ENCODE measurements at places on chromosomes 7 and 10.
A peak's percentile ranks its signal among the peaks of the same experiment; 100 is the strongest.

- DNase-seq: no peak
Observed at GRCh38 chr10:129918836-129919235, 45.2 kb downstream of the EBF3 start.

DNA sequence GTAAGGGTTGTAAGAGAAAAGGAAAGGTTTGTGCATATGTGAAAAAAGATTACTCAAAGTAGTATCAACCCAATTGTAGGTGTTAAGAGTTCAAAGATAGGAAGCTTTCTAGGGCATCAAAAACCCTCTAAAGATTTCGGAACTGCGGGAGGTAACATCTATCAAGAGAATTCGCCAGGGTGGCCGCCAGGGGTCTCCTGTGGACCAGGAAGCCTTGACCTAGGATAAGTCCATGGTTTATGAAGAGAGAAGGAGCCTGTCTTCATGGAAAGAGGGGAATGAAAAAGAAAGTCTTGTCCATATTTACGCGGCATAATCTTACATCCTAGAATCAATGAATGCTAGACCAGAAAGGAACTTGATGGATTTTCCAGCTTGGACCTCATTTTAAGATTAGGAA is 140.7 kb upstream of the CALCR start:
- peak; percentile 53 for DNase-seq

GRCh38 chr7:27399791-27400567 is 157.4 kb downstream of the EVX1 start:
- DNase-seq: no peak

DNA sequence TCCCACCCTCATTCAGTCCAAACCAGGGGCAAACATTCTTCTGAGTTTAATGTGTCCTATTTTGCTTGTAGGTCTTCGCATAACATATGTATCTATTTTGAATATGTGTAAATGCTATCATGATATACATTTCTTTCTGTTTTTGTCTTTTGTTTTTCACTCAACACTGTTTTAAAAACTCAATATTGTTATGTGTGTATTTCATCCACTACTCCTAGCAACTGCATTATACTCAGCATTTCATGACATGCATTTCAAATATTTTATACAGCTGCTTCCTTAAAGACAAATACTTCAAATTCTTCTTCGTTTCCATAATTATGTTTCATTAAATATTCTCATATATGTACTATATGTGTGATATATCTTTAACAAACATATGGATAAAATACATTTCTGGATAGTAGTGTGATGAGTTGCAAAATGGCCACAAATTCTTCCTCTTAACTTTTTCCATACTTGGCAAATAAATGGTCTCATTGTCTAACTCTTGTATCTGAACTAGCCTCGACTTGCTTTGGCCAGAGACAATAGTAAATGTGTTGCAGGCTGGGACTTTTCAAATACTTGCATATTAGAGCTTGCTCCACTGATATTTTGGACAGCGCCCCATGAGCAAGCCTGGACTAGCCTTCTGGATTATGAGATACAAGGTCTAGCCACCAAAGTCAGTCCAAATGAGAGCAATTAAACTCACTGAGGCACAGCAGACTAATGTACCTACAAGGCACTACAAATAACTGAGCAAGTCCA is 539.7 kb upstream of the KCND2 start:
- no peak for DNase-seq

DNA sequence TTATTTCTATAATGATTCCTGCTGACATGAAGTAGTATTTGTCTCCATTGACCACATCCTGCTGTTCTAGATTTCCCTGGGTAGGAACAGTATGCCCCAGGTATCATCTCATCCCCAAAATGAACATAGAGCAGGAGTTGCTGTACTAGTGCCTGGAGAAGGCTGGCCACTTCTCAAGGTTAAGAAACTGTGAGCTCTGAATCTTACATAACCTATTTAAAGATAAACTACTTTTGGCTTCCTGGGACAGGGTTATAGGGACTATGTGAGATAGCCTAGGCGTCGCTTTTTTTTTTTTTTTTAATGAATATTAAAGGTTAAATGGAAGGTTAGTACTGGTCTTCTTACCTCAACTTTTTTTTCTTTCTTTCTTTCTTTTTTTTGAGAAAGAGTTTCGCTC is 103.0 kb downstream of the LRRC4 start:
- no peak for DNase-seq

- DNase-seq: no peak
Observed at GRCh38 chr10:100531761-100532160, 2.1 kb upstream of the NDUFB8 start.

GRCh38 chr10:116100984-116101383 is 172.0 kb downstream of the GFRA1 start:
- DNase-seq: no peak

GRCh38 chr10:15167411-15168290 is 842 bp downstream of the NMT2 start:
- DNase-seq: peak; percentile 72

GRCh38 chr10:99551158-99551557 is 18.4 kb downstream of the NKX2-3 start:
- DNase-seq: peak; percentile 63

- no peak for DNase-seq
Observed at GRCh38 chr10:5514226-5514850, 10.4 kb upstream of the CALML3 start.

DNA sequence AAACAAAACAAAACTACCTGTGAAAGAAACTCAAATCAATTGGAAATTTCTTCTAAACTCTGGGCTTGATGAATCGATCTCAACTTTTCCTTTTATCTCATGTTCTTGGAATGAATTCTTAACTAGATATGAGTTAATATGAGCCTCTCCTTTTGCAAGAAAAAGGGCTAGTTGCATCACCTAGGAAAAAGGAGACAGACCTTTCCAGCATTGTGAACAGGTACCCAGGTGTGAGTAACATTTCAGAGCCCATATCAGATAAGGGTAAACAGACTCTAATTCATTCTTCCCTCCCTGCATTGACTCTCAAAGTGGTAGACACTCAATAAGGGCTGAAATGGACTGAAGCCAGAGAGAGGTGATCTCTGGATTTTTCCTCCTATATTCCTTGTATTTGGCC is 103.8 kb upstream of the AGR3 start:
- no peak for DNase-seq

DNA sequence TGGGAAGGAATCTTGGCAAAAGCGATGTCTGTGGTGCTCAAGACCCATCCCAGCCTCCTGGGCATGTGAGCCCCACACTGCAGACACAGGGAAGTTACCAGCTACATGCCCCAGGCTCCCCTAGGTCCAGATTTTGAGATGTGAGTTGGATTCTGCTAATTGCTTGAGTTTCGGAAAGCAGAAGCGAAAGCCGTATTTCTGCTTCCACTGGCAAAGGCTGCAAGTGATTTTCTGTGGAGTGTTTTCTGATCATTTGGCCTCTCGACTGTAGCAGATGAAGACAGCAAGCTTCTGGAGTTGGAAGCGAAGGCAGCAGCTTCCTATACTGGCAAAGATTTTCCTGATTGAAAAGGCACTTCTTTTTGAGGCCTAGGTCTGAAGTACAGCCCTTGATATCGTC is 29.6 kb downstream of the ANKRD16 start:
- no peak for DNase-seq

- no peak for DNase-seq
Observed at GRCh38 chr10:66799474-66799873, 126.4 kb upstream of the LRRTM3 start.

DNA sequence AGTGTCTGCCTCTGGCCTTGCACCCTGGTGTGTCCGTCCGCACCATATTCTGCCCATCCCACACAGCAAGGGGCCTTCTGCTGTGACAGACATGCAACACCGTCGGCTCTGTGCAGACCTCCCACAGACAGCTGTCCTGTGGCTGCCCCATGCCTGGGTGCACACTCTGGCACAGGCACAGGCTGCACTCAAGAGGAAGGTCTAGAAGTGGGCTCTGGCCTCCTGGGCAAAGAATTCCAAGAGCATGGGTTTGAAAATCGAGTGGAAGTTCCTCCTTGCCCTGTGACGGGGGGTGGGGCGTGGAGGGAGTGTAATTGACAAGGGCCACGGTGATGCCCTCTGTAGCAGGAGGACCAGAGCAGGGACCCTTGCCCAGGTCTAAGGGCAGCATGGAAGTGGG is 4.3 kb upstream of the LOXL4 start:
- DNase-seq: no peak

DNA sequence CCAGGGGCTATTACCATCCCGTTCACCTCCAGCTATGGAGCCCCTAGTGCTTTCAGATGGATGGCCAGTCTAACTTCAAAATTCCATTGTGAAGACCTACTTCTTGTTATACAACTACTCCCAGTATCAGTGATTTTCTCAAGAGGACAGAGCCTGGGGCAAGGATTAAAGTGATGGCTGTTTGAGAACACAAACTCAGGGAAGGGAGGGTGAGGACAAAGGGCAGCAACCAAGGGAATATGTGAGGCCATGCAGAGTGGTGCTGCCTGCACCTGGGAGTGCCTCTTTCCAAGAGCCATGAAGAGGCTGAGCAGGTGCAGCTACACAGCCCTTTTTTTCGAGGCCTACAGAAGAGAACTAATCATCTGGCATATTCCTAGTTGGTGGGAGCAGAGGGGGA is 303.5 kb upstream of the BMPER start:
- DNase-seq: no peak

DNA sequence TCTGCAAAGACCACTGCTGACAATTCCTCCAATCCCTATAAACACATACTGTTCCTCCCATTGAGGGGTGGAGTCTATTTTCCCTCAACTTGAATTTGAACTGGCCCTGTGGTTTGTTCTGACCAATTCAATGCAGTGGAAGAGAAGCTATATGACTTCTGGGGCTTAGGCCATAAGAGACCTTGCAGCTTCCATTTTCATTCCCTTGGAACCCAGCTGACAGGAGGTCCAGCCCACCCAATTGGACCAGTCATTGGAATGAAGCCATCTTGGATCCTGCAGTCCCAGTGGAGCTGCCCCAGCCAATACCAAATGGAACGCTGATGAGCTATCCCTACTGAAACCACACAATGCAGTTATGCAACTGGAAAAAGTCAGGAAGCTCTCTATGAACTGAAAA is 8.9 kb upstream of the TMED4 start:
- DNase-seq: peak; percentile 30

DNA sequence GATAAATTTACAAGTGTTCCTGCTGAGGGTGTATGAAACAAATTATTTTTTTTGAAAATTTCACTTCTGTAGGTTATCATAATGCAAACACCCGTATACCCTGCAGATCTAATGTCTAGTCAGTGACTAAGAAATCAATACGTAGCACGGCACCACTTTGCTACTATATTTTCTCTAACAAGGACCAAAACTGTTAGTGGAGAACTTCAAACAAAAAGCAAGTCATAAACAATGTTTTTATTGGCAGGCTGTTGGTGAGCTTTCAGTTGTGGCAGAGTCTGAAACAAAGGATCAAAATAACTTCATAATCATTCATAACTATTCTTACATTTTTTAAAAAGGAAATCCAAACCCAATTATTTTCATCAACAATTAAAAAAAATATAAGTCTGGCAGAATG is 11.8 kb downstream of the SEM1 start:
- DNase-seq: no peak

GRCh38 chr7:37943905-37944736 is 23.7 kb downstream of the EPDR1 start:
- DNase-seq: no peak

DNA sequence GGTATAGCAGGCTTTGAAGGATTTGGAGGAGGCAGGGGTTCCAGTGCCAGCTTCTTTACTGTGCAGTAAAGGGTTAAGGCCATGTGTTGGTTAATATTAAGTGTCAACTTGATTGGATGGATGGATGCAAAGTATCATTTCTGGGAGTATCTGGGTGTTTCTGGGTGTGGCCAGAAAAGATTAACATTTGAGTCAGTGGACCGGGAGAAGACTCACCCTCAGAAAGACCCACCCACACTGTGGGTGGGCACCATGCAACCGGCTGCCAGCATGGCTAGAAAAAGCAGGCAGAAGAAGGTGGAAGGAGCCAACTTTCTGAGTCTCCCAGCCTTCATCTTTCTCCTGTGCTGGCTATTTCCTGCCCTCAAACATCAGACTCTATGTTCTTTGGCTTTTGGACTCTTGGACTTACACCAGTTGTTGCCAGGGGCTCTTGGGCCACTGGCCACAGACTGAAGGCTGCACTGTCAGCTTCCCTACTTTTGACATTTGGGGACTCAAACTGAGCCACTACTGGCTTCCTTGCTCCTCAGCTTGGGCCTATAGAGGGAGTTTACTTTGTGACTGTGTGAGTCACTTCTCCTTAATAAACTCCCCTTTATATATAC is 6.8 kb upstream of the TRUB1 start:
- DNase-seq: no peak

DNA sequence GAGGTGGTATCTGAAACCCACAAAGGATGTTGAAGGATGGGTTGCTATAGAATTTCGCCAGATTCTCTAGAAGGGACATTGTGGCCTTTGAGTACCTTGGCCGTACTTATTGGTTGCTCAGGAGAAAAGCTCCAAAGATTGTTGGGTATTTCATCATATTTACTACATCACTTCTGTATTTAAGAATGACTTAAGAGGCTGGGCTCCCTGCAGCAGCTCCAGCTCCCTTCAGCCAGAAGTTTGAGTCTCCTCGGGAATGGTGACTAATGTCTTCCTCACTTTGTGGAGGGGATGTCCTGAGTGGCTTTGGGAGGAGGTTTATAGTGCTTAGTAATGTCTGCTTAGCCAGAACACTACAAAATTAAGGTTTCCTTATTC is 18.1 kb downstream of the MINDY4 start:
- DNase-seq: peak; percentile 92

DNA sequence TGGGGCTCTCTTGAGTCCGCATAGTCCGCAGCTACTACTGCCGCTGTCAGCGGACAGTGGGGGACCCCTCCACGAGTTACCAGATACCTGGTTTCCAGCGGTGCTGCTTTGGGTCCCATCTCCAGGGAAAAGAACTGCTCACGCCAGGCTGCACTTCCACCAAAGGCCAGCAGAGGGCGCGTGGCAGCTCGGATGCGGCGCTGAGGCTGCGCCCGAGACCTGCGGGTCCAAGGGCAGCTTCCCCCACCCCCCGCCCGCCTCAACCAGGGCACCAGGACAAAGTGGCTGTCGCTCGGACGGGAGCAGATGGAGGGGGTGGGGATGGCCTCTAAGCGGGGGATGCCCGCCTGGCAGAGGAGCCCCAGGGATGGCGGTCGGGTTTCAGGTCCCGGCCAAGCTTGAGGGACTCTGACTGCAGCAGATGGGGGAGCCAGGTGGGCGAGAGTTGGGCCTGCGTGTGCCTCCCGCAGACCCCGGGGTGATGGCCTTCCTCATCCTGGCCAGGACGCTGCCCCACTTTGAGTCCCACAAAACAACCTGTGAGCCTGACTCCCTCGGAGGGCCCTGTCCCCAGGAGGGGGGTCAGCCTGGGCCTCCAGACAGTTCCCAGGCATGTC is 23.8 kb upstream of the ZNF735 start:
- DNase-seq: no peak

- DNase-seq: no peak
Observed at GRCh38 chr10:16437540-16437894, 707 bp downstream of the PTER start.

- DNase-seq: peak; percentile 21
Observed at GRCh38 chr10:99660662-99661376, 1.5 kb downstream of the ENTPD7 start.
